ENCODE measurements at places on chromosomes 2 and 18. TPM values are rescaled to one million over a fixed set of nuclear protein-coding genes. Genes with fewer than 3 reads are reported as not detected.

The CDCA7 gene
- 45.3 TPM for total RNA-seq

The CCDC74A gene
- total RNA-seq, result 16.2 TPM

The CYBRD1 gene
- 30.7 TPM for total RNA-seq

The LYG2 gene
- total RNA-seq, result not detected

The NEURL3 gene
- total RNA-seq, result 0.77 TPM

The CEBPZOS gene
- total RNA-seq, result 37.4 TPM

The TTR gene
- total RNA-seq, result 0.42 TPM

The ONECUT2 gene
- 0.29 TPM for total RNA-seq

The NOL4 gene
- total RNA-seq, result not detected
